Stimulated activated CD8-positive, alpha-beta memory T cell treated with anti-CD3 and anti-CD28 coated beads, Interleukin-4, amount 100 ng/mL, for 4 hours (primary cell): ENCODE measurements at places on chromosomes 2 and 18.

- DNase-seq, result no peak
These were observed 280.4 kb upstream of the SESTD1 start for GRCh38 chr2:179545024-179545423.

DNA sequence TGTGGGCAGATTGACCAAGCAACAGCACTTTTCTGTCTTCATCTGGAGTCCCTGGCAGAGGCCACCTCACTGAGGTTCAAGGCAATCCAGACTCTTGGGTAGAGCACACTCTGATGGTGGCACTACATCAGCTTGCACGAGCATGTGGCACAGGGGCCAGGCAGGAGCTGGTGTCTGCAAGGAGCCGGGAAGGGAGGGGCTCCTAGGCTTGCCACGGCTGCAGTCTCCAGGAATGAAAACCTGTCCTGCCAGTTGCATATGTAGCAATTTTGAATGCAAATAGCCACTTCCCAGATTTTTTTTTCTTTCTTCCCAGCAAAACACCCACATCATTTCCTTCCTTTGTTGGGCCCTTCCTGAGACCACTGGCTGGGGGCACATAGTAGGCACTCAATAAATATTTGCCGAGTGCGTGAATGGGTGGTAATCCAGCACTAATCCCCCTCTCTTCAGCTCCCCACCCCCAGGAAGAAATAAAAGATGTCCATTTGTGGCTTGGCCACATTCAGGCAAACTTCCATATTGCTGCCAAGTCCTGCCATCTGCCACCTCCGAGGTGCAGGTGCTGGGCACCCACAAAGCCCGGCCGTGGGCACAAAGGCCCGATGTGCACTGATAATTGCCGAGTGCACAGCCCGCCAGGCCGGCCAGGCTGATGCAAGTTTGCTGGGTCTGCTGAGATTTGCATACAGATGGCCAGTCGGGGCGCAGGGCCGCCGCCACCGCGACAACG lies 72.4 kb downstream of the MYCN start:
- no peak for DNase-seq

DNA sequence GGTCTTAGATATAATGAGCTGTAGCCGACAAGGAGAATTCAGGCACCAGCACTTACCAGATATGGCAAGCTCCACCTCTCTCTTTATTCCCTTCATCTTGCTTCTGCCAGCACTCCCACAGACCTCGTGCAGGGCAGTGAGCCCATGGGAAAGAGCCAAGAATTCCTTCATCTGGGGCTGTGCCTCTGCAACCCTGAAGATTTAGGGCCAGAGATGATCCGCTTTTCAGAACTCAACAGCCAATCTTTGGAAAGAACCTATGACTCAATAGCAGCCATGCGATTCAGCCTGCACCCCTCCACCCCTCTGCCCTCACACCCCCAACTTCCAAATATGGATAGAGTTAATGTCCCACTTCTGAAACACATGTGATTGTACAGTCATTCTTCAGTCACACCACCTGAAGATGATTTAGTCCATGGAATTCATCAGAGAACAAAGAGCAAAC lies 533.7 kb upstream of the TNP1 start:
- no peak for DNase-seq

DNA sequence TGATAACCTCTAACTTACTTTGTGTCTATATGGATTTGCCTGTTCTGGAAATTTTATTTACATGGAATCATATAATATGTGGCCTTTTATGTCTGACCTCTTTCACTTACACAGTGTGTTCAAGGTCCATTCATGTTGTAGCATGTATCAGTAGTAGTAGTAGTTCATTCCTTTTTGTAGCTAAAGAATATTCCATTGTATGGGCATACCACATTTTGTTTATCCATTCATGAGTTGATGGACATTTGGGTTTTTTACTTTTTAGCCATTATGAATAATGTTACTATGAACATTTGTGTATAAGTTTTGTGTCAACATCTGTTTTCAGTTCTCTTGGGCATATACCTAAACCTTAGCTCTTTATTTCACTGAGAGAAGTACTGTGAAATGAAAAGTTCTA lies 11.5 kb downstream of the BBS5 start:
- DNase-seq, result no peak

- no peak for DNase-seq
These were observed 72.3 kb downstream of the LDLRAD4 start for GRCh38 chr18:13290856-13291271.

DNA sequence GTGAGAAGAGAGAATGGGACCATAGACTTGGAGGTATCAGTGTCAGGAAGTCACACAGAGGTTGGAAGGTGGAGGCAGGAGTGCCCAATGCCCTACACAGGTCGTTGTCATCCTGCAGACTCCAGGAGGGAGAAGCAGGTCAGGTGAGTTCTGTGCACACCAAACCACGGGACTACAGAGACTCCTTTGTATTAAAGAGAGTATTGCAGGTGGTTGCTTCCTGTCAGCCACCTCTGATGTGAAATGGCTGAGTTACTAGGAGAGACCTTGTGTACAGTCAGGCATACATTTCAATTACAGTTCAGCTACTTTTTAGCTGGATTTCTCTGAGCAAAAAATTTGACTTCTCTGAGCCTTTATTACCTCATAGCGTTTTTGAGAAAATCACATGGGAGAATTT lies 51.6 kb downstream of the SPP2 start:
- DNase-seq, result no peak

DNA sequence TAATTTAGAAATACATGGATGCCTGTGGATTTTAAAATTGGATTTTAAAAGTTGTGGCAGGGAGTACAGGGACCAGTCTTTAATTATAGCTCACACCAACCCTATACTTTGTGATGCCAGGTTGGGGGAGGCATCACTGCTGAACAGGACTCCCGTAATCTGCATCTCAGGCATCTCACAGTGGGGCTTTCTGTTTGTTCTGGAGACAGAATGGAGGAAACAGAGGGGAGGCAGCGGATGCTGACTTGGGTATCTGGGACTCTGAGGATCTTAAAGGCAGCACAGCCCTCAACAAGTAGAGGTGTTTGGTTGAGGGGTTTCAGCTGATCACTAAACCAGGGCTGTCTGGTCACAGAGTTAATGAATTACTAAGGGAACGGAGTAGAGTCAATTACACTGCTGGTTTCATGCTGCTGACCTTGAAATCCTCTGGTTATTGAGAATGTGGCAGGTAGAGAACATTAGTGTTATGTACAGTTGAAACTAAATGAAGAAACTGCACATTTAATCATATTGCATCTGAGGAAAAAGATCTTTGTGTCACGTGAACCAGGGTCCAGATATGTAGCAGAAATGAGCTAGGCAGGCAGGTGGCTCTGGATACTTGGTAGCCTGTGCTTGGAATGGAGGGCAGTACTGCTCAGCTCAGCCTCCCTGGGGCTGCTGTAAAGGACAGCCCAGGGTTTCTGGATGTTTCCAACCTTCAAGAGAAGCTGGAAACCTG lies 40.3 kb downstream of the FHOD3 start:
- DNase-seq, result no peak

- DNase-seq, result no peak
These were observed 27.5 kb upstream of the KCTD1 start for GRCh38 chr18:26575865-26576217.

- DNase-seq, result no peak
These were observed 75.8 kb downstream of the CCDC148 start for GRCh38 chr2:158380746-158381145.

GRCh38 chr2:148209603-148210002 lies 188.7 kb downstream of the MBD5 start:
- DNase-seq, result no peak

GRCh38 chr2:222977121-222977520 lies 74.9 kb upstream of the KCNE4 start:
- DNase-seq, result no peak

DNA sequence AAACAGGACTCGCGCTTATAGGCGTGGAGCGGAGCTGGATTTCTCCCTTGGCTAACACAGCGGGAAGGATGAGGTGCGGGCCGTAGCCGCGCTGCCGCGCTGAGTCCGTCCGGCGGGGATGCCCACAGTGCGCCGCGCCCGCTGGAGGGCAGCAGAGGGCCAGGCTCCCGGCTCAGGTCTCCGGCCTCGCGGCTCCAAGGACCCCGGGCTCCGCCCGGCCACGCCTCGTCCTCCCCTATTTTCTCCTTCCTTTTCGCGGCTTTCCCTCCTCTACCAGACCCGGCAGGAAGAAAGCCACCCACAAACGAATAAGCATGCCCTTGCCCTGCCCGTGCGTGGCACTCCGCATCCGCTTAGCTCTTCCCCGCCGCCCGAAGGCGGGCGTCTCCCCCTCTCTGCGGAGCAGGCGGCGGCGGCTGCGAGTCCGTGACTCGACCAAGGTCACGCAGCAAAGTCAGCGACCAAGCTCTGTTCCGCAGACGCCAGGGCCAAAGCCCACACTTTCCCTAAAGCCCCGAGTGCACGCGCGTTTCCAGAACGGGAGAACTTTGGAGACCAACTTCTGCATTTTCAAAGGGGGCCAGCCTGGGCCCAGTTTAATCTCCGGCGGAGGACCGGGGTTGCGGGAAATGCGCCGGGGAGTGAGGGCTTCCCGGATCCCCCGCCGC lies 48.5 kb downstream of the KCNIP3 start:
- DNase-seq, result peak; percentile 8

GRCh38 chr2:165009466-165009865 lies 54.1 kb upstream of the SLC38A11 start:
- DNase-seq, result no peak

DNA sequence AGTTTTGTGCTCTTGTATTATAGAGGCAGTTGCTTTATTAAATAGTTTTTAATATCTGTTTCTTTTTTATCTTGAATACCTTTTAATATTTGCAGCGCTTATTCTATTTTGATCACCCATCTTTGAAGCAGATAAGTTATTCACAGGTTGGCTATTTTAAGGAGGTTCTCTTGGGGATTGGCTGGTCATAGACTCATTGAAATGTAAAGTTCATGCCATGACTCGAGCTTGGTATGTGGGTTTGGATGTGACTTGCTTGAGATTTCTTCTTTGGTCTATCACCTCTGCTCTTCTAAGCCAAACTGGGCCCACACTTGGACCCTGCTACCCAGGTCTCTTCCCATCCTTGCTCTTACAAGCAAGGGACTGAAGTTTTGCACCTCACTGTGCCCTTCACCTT lies 33.6 kb downstream of the FARP2 start:
- no peak for DNase-seq

DNA sequence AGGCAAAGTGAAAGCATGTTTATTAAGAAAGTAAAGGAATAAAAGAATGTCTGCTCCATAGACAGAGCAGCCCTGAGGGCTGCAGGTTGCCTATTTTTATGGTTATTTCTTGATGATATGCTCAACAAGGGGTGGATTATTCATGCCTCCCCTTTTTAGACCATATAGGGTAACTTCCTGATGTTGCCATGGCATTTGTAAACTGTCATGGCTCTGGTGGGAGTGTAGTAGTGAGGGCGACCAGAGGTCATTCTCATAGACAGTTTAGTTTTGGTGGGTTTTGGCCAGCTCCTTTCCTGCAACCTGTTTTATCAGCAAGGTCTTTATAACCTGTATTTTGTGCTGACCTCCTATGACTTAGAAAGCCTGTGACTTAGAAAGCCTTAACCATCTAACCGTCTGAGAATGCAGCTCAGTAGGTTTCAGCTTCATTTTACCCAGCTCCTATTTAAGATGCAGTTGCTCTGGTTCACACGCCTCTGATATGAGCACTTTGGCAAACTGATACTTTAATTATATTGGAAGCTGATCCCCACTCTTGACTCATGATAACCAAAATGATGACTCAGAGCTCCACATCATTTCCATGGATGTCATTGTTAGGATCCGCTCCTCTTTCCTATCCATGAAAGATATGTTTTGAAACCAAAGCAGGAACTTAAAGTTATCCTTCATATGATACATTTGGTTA lies 14.5 kb upstream of the ERMN start:
- DNase-seq, result no peak

DNA sequence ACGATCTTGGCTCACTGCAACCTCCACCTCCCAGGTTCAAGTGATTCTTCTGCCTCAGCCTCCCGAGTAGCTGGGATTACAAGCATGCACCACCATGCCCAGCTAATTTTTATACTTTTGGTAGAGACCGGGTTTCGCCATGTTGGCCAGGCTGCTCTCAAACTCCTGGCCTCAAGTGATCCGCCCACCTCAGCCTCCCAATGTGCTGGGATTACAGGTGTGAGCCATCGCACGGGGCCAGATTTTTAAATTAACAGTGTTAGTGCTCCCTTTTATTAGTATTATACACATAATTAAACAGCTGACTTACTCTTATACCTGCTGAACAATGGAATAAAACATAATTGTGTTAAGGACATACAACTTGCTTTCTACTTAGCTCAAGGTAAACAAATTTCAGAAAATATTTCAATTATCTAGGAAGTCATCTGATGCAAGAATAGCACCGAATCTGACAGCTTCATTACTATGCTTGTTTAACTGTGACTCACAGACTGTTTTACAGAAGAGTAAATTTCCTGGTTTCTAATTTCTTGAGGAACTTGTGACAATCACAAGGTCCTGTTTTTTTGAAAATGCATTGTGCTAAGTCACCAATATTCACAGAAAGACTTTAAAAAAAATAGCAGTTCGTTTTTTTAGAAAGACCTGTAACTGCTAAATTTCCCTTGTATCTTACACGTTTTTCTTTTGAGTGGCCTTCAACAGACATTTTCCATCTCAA lies 51.2 kb downstream of the SPIRE1 start:
- no peak for DNase-seq

- DNase-seq, result no peak
These were observed 20.9 kb upstream of the CCBE1 start for GRCh38 chr18:59718108-59718463.

DNA sequence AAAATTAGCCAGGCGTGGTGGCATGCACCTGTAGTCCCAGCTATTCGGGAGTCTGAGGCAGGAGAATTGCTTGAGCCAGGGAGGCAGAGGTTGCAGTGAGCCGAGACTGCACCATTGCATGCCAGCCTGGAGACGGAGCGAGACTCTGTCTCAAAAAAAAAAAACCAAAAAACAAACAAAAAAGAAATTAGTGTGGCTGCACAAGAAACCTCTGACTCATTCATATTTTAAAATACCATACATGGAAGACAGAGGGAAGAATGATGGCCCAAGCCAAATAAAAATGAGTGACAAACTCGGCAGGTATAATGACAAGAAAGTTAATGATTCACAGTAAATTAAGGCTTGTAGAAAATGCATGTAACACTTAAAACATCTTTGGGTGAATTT lies 875.8 kb downstream of the EPHA4 start:
- DNase-seq, result no peak

- no peak for DNase-seq
These were observed 162.1 kb upstream of the TTC39C start for GRCh38 chr18:23852236-23853045.

DNA sequence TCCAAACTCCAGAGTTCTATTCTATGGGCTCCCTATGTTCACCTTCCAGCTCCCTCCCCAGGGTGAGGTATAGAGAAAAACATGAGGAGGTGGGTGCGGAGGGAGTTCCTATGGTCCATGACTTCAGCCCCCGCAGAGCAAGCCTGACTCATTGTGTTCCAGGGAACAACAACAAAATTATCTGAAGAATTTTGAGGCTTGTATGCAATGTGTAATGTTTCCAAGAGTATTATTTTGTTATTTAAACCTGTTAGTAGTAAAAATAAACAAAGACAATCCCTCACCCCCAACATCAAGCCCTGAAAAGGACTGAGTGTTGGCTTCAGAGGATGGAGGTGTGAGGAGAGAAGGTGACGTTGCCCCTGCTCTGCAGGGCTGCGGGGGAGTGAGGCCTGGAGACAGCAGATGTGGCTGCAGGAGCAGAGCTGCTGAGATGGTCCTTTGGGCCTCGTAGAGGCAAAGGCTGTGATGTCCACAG lies 29.0 kb downstream of the LAMA3 start:
- no peak for DNase-seq
